ENCODE measurements at places on chromosomes 2 and 18.

DNA sequence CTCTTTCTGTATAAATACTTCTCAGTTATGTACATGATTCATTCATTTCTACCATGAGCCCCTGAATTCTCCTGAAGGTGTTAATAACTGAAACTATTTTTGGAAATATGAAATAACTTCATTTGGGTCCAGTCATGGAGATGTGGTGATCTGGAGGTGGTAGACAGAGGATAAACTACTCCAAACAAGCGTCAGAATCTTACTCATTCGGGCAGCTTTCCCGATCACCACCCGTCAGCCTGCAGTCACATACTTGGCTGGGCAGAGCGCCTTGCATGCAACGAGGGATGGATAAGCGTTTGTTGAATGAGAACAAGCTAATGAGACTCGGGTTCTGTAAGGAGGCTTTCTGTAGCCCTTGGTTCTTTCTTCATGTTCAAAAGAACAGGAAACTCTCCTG is 222.7 kb downstream of the CD226 start:
- DNase-seq: no peak

- no peak for DNase-seq
Observed at GRCh38 chr2:144233733-144234541, 286.0 kb downstream of the ZEB2 start.

- DNase-seq: no peak
Observed at GRCh38 chr2:165192729-165193128, 11.1 kb downstream of the SCN3A start.

DNA sequence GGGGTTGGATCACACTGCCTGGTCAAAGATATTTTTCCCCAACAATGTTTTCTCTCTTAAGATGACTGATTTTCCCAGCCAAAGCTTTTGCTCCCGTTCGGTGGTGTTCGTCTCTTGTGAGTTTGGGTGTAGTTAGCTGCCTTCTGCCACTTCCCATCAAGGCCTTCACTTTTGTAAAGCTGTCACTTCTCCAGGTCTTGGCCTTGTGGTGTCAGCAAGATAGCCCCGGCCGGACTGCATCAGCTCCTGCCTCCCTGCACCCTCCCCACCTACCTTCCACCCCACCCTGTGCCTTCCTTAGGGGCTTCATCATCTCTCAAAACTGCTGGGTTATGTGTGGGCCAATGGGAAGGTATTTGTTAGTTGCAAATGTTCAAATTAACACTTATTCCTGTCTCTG is 228.9 kb downstream of the BCL11A start:
- no peak for DNase-seq

DNA sequence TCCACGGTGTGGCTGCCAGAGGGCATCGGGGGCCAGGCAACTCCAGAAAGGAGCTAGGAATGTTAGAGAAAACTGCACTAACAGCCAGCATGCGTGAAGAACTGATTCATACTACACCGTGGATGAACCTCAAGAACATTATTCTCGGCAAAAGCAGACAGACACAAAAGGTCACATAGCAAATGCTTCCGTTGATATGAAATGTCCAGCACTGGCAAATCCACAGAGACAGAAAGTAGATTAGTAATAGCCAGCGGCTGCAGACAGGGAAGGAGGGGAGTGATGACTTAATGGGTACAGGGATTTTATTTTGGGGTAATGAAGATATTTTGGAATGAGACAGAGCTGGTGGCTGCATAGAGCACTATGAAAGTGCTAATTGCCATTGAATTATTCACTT is 37.4 kb downstream of the SCTR start:
- no peak for DNase-seq

GRCh38 chr2:100208141-100208770 is 65.9 kb upstream of the AFF3 start:
- DNase-seq: no peak

DNA sequence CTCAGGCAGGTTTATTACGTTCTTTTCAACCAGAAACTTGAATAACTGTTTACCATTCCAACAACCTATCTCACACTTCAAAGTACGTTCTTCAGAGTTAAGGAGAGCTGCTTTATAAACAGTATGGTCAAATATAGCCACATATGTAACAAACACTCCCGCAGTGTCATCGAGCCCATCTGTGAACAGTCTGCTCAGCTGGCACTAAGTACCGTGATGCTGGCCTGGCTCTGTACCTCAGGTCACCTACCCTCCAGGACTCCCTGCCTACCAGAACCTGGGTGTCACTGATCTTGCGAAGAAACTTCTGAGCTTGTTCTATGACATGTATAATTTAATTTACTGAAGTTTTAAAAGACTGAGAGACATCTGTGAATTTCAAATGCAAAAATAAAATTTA is 71.4 kb downstream of the SEPTIN10 start:
- no peak for DNase-seq

DNA sequence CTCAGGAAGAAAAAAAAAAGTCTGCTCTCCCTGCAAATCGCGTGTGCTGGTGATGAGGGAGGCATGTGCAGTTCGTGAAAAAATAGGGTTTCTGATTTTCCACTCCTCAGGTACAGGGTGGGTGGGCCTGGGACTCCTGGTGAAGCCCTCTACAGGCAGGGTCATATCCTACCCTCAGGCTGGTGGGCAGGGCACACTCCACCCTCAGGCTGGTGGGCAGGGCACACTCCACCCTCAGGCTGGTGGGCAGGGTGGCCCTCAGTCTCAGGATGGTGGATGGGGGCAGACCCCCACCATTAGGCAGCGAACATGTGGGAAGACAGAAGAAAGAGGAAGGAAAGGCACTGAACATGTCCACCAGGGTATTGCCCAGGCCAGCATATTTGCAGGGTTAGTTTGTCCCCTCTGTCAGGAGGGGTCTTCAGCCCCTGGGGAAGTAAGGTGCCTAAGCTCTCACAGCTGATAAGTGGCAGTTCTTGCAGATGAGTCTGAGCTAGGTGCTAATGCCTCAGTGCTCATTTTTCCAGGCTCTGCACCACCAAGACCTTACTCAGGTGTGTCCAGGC is 95.2 kb upstream of the RAB6C start:
- no peak for DNase-seq

- no peak for DNase-seq
Observed at GRCh38 chr2:199404841-199405240, 52.9 kb downstream of the SATB2 start.

- no peak for DNase-seq
Observed at GRCh38 chr2:24945907-24946306, 25.8 kb downstream of the DNAJC27 start.

- no peak for DNase-seq
Observed at GRCh38 chr18:46768166-46768921, 11.5 kb upstream of the ST8SIA5 start.

GRCh38 chr2:86621280-86621943 is 2.3 kb downstream of the RNF103 start:
- DNase-seq: no peak

GRCh38 chr2:61949458-61949713 is 43.9 kb downstream of the COMMD1 start:
- no peak for DNase-seq

GRCh38 chr2:43178602-43179542 is 47.5 kb downstream of the ZFP36L2 start:
- peak; percentile 76 for DNase-seq

DNA sequence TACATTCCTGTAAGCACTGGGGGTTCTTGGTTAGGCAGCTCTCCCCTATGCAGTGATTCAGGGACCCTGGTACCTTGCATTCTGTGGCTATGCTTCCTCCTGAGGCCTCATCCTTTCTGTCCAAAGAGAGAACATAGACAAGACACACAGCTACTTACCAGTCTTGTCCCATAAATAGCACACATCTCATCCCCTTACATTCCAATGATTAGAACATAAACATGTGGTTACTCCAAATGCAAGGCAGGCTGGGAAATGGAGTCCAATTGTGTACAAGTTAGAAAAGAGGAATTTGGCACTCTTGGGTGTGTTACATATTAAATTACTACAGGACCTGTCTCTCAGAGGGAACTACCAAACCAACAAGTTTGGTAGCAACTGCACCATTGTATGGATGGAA is 171.3 kb downstream of the ARHGAP15 start:
- no peak for DNase-seq

GRCh38 chr18:8515142-8515865 is 93.9 kb upstream of the RAB12 start:
- DNase-seq: no peak

DNA sequence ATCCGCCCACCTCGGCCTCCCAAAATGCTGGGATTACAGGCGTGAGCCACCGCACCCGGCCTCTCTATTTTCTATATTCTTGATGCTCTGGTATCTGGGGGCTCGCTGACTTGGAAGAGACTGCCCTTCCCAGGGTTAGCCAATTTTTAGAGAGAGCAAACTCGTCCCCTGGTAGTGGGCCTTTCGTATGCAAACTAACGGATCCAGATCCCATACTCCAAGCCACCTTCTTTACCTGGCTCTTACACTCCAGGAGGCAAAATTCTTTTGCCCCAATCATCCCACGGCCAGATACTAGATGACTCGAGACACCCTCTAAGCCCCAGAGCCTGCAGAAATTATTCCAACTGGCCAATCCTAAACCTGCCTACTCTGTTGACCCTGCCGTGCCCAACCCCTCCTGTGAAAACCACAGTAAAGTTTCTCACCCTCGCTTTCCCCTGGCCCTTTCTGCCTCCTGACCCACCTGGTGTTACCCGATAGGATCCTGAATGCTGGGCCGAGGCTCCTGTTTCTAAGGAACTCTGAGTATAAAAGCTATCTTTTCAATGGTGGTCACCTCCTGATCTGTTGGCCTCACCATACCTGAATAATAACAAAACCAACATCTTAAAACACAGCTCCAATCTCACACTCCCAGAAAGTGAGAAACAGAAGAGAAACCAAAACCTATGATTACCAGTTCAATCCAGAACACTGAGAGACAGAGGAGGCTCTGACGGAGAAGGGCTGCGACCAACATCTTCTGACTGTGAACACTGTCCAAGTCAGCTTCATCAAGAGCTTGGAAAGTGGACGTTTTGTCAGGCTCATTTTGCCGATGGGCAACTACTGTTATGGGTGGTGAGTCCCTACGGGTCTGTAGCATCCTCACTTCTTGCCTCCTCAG is 57.6 kb upstream of the ZNF532 start:
- no peak for DNase-seq

- no peak for DNase-seq
Observed at GRCh38 chr2:69848186-69848790, 18.8 kb downstream of the GMCL1 start.

GRCh38 chr2:200068642-200069041 is 113.3 kb downstream of the MAIP1 start:
- no peak for DNase-seq

- no peak for DNase-seq
Observed at GRCh38 chr2:85400541-85401463, 9.4 kb downstream of the CAPG start.

DNA sequence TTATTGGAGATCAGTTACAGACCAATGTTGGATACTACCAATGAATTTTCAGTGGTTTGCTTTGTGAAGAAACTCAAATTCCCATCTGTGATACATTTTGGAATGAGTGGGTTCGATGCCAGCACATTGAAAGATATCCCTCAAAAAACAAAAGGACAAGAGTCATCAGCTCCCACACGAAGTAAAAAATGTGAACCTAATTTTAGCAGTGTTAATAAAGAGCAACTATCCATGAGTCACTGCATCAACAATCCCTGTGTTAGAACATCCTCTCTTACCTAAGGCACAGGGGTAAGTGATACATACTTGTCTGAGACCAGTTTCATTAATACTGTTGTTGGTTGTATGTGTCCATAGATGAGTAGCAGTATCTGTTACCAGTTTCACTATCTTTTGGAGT is 551.8 kb upstream of the SOX11 start:
- DNase-seq: no peak

GRCh38 chr2:172081221-172082022 is 3.9 kb upstream of the DLX1 start:
- DNase-seq: peak; percentile 21

DNA sequence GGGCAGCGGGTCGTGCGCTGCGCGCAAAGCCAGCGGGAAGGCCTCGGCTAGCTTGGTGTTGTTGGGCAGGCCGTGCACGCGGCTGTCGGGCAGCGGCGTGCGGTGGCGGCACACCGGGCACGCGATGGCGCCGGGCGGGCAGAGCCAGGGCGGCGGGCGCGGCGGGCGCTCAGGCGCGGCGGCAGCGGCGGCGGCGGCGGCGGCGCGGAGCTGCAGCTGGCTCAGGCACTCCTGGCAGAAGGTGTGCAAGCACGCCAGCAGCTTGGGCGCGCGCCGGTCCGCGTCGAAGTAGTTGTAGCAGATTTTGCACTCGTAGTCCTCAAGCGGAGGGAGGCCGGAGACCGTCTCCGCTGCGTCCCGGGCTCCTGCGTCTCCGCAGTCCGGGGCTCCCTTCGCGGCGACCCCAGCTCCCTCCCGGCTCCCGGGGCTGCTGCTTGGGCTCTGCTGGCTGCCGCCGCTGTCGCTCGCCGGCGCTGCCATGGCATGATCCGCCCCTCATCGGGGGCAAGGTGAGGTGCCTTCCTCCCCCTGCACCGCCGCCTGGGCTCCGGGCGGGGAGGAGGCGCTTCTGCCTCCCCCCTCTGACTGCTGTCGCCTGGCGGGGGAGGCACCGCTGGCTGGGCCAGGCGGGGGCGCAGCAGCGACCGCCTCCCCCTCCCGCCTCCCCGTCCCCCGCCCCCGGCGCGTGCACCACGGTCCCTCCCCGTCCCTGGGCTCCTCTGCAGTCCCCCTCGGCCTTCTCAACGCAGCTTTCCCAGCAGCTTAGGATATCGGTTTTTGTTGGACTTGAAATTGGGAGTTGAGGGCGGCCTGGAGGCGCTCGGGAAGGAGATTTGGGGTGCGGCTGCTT is 21.0 kb upstream of the PAX3 start:
- DNase-seq: no peak

DNA sequence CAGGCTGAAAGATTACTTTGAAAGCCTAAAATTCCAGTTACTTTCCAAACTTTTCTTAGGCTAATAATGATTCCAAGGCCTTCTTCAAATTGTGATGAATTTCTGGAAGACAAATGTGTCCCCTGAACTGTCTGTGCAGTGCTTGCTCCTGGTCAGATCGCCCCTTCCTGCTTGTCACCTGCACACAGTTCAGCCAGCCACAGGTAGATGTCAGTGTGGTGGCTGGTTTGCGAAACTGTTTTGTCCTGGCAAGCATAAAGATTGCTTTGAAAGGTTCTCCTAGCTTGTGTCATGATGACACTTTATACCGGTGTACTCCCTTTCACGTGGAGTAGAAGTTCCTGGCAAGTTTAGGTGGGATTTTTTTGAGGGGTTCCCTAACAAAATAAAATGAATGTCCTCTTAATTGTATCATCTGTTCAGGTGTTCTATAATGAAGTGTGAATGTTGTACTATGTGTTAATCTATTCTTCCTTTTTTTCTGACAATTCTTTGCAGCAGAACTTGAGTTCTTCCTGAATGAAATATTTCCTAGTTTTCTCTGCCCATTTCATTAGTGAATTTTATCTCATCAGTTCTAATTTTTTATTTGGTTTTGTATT is 298.8 kb downstream of the ZNF407 start:
- DNase-seq: peak; percentile 63

- DNase-seq: peak; percentile 54
Observed at GRCh38 chr2:239302808-239303557, 97.8 kb downstream of the HDAC4 start.
